ENCODE measurements at places on chromosomes 2 and 18.

GRCh38 chr2:213766465-213766901 is 482.2 kb downstream of the SPAG16 start:
- DNase-seq = no peak

- DNase-seq = no peak
These were observed 250.2 kb downstream of the LPIN1 start for GRCh38 chr2:11996618-11997017.

- DNase-seq = no peak
These were observed 295 bp upstream of the MTX2 start for GRCh38 chr2:176268976-176269318.

DNA sequence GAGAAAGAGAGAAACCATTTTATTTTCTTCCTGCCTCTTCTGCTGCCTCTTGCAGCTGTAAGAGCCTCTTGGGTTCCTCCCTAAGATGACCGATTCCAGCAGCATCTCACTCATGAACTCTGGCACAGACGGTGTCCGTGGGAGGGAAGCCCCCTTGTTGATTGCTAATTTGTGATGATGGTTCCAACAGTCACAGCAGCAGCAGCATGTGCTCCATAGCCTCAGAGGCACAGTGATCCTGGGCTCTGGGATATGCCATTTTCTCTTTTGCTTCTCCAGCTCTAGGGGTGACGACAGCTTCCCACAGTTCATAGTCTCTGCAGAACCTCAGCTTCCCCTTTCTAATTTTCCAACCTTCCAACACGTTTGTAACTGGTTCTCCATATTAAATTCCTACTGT is 324.2 kb upstream of the HS6ST1 start:
- no peak for DNase-seq

DNA sequence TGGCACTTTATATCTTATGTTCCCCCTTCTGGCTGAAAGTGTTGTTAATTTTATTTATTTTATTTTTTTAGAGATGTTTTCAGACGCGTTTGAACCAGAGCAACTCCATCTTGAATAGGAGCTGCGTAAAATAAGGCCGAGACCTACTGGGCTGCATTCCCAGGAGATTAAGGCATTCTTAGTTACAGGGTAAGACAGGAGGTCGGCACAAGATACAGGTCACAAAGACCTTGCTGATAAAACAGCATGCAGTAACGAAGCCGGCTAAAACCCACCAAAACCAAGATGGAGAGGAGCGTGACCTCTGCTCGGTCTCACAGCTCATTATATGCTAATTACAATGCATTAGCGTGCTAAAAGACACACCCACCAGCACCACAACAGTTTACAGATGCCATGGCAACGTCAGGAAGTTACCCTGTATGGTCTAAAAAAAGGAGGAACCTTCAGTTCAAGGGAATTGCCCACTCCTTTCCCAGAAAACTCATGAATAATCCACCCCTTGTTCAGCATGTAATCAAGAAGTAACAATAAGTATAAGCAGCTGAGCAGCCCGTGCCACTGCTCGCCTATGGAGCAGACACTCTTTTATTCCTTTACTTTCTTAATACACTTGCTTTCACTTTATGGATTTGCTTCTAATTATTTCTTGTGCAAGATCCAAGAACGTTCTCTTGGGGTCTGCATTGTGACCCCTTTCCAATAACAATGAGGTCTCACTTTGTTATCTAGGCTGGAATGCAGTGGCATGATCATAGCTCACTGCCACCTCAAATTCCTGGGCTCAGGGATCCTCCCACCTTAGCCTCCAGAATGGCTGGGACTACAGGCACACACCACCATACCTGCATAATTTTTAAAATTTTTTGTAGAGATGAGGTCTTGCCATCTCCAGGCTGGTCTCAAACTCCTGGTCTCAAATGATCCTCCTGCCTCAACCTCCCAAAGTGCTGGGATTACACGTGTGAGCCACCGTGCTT is 55.9 kb downstream of the CACNB4 start:
- no peak for DNase-seq

DNA sequence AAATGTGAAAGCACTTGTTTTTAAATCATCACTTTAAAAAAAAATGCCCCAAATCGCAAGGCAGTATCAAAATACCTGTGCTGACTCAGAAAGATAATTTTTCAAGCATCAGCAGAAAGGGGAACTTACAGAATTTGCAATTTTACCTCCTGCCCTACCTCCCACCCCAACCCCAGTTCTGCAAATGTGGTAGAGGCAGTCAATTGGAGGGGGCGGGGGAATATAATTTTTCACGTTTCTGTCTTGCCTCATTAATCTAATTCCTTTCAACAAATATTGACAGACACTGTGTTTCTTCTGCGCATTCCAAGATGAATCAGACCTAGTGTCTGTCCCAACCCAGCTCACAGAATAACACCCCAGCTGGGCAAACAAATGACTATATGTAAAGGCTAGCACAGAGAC is 76.8 kb downstream of the ALPK2 start:
- no peak for DNase-seq

- no peak for DNase-seq
These were observed 77.3 kb downstream of the XDH start for GRCh38 chr2:31337197-31337596.

GRCh38 chr2:118442996-118443553 is 354.8 kb downstream of the INSIG2 start:
- DNase-seq = no peak

DNA sequence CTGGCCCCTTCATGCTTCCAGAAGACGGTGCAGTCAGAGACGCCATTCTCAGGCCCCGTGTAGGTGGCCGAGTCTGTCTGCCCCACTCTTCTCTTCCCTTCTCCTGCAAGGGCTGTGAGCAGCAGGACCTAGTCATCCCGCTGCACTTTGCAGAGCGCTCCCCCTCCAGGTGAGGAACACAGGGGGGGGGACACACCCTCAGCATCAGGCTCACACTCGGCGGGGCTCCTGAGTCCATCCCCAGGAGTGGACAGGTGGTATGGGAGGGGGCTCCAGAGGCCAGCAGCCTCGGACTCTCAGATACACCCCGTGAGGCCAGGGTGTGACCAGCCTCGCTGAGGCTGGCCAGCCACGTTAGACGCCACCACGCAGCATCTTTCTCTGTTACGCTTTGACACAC is 460.5 kb upstream of the MYT1L start:
- DNase-seq = no peak

- no peak for DNase-seq
These were observed 71.9 kb downstream of the CHRNA1 start for GRCh38 chr2:174692256-174692919.

GRCh38 chr18:34258176-34258575 is 33.5 kb upstream of the NOL4 start:
- DNase-seq = no peak

- no peak for DNase-seq
These were observed 42.7 kb upstream of the SEMA4C start for GRCh38 chr2:96912346-96913116.

- DNase-seq = no peak
These were observed 473.9 kb upstream of the CDH2 start for GRCh38 chr18:28650860-28651259.

DNA sequence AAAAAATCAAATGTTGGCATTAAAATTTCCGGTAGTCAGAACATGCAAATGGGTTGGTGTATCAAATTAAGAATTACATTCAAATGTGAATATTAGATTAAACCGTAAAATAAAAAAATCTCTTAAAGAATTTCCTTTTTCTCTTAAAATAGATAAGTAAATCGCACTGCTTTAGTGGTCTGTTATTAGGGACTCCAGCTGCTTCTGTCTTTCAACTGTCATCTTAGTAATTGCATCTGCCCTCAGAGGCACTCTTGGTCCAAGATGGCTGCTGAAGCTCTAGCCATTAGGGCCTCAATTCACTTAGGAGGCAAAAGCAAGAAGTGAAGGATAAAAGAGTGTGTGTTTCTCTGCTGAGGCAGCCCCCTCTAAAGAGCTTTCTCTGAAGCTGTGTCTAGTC is 132.4 kb downstream of the MGAT5 start:
- DNase-seq = no peak

- no peak for DNase-seq
These were observed 10.6 kb upstream of the MOCOS start for GRCh38 chr18:36176711-36177110.

DNA sequence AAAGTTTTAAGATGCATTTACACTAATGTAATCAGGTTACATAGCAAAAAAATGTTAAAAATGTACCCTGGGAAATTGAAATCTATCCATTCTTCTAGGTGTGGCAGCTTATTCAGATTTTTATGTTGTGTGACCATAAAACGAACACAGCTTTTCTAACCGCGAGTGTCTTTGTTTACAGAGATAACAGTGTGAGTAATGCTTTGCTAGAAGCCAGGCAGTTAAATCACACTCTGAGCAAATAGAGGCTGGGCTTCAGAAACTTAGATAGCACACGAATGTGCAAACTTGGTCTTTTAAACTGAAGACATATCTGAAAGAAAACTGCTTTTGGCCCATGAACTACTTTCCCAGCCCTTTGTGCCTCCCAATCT is 116.1 kb downstream of the SPTBN1 start:
- DNase-seq = no peak

GRCh38 chr2:21217442-21217841 is 93.7 kb downstream of the TDRD15 start:
- DNase-seq = no peak

GRCh38 chr2:62550461-62550860 is 44.5 kb upstream of the TMEM17 start:
- DNase-seq = no peak

- DNase-seq = no peak
These were observed 59.9 kb upstream of the TANK start for GRCh38 chr2:161100211-161100895.
